HS-5 (cell line): ENCODE measurements at places on chromosomes 4 and X.

GRCh38 chr4:167218022-167218608 is 16.2 kb downstream of the SPOCK3 start:
- no peak for DNase-seq

DNA sequence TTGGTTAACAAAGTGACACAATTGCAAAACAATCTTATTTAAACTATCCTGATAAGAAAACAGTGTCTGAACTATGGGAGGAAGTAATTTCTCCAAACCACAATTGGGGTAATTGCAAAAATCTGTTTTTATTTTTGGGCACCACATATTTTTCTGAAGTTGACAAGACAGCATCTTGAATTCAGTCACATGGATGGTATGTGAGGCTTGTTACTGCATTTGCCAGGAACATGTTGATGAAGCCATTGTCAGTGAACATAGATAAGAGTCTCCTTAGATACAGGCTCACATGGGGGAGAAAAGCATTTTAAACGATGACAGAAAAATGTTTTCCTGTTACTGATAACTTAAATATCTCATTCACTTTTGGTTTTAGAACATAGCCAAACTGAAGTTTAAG is 5.5 kb upstream of the USP53 start:
- peak; percentile 51 for DNase-seq

- no peak for DNase-seq
Measured at GRCh38 chr4:153887217-153887616, 98.3 kb upstream of the SFRP2 start.

DNA sequence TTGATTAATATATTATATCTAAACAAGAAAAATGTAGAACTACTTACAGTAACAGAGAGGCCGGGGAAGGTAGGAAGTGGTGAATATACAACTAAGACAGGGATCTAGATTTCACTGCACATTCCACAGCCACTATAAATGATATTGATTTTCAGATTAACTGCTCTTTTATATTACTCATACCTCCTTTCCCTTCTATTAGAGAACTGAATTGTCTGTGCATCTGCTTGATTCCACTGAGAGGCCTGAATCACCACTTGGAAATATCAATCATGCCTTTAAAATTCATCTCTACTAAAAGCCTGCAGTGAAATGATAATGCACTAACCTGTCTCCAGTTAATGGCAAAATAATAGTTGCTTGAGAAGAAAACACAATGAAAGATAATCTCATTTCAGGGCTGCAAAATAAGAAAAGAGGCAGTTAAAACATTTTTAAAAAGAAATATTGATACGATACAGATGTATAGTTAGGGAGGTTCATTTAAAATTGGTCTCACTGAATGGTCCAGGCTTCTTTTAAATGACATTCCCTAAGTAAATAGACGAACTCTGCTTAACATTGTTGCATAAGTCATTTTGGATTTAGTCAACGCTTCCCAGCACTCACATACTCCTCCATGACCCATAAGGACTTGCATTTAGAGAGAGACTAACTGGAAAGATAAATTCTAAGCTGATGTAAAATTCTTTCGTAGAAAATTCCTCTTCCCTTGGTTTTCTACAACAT is 3.8 kb downstream of the ANTXR2 start:
- DNase-seq, result no peak

GRCh38 chrX:65136424-65136823 is 160.2 kb upstream of the ZC4H2 start:
- DNase-seq, result no peak

GRCh38 chrX:1491851-1492349 is 39.2 kb upstream of the ASMTL start:
- DNase-seq, result no peak

GRCh38 chrX:132442691-132443090 is 46.1 kb downstream of the MBNL3 start:
- no peak for DNase-seq

- DNase-seq, result no peak
Measured at GRCh38 chrX:44544036-44544435, 1.4 kb upstream of the FUNDC1 start.

- no peak for DNase-seq
Measured at GRCh38 chr4:145839151-145839550, 99.5 kb downstream of the ZNF827 start.

- DNase-seq, result no peak
Measured at GRCh38 chrX:103847174-103847870, 15.3 kb upstream of the RAB9B start.
